ENCODE measurements at places on chromosomes 2 and 18.

GRCh38 chr2:211745295-211746097 is 793.1 kb downstream of the ERBB4 start:
- DNase-seq, result peak; percentile 56

GRCh38 chr2:168649105-168649504 is 153.3 kb upstream of the NOSTRIN start:
- DNase-seq, result no peak

DNA sequence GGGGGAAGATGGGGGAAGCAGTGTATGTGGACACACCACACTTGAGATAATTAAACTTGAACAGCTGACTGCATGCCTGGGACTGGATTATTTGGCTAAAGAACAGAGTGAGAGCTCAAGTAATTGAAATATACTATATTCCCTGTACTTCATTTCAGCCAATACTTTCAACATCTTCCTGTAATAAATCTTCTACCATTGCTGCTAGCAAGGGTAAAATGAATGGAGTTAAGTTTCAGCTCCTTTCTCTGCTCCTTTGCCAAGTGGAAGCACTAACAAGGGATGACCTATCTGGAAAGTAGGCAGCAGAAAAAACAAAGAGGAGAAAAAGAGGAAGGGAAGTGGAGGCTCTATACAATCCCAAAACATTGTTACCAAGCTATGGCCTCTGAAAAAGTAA is 50.9 kb downstream of the MMADHC start:
- no peak for DNase-seq

DNA sequence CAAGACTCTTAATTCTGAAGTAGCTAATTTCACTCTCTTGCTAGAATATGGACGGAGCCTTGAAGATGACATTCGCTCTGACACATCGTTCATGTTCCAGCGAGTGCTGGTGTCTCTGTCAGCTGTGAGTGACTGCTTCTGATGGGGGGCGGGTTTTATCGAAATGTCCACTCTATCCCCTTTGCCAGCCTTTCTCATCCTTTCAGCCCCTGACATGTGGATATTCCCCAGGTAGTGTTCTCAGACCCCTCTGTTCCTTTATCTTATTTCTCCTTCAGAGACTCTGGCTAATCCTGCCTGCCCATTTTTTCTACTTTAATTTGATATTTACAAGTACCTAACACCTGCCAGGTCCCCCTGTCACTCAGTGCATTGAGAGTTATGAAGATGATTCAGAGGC is 18.9 kb upstream of the GMCL1 start:
- DNase-seq, result no peak

DNA sequence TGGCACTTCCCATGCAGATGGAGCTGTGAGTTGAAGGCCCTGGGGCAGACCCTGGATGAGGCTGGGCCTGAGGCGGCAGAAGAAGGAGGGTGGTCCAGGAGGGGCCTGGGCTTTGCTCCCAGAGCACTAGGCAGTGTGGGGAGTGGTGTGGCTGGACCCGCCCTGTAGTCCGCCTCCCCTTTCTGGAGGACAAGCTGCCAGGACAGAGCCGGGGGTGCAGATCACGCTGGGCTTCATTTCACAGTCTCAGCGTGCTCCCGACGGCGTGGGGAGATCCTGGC is 49.8 kb downstream of the PTGR3 start:
- no peak for DNase-seq

DNA sequence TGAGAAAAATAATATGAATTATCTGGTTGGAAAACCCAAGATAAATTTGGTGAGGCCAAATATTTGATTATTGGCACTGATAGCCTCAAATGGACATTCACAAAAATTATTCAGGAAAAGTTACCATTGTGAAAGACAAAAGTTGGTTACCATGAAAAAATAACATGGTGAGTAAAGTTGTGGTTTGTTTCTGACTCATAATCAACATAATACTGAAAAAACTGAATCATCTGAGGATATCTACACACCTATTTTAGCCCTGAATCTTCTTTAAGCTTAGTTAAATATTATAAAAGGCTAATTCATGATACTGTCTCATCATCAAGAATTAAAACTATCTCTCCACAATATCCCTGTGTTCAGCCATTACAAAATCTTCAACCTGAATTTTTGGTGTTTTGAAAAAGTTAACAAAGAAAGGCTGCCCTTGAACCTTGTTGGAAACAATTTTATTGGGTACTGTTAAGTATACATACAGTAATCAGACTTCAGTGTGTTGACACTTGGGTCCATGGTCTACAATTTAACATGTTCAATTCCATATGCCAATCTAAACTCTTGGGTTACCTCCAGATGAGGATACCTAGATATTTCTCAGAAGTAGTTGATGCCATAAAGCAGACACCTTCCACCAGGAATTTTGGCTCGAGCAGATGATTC is 607.5 kb upstream of the SLC39A10 start:
- DNase-seq, result no peak

- DNase-seq, result peak; percentile 38
Measured at GRCh38 chr18:25067275-25068025, 284.5 kb downstream of the ZNF521 start.

GRCh38 chr2:88575630-88576029 is 51.6 kb downstream of the EIF2AK3 start:
- no peak for DNase-seq

DNA sequence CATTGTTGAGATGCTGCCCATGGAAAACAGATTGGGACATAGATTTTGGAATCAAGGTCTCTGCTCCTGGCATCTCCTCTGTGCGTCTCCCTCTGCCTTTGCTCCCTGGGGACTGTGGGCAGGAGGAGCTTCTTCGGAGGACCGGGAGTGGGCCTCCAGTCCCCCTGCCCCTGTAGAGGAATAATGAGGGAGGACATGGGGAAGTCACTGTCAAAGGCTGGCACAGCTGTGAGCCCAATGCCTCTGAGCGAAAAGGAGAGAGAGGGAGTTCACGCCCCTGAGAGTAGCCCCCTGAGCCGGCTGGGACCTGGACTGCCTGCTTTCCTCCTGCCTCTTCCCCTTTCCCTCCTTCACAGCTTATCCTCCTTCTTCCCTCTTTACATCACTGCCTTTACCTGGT is 195.0 kb downstream of the LOXHD1 start:
- no peak for DNase-seq

DNA sequence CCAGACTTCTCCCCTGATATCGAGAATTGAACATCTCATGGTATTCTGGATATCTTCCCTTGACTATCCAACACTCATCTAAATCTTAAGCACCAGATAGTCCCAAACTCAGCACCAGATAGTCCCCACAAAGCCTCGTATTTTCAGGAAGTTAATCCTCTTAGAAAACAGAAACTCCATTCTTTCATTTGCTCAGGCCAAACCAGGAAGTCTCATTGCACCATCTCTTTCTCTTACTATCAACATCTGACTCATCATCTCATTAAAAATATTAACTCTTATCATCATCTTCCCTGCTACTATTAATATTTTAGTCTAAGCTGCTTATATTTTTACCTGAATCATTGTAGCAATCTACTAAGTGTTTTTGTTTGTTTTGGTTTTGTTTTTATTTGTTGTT is 286.4 kb downstream of the GALNT13 start:
- no peak for DNase-seq

DNA sequence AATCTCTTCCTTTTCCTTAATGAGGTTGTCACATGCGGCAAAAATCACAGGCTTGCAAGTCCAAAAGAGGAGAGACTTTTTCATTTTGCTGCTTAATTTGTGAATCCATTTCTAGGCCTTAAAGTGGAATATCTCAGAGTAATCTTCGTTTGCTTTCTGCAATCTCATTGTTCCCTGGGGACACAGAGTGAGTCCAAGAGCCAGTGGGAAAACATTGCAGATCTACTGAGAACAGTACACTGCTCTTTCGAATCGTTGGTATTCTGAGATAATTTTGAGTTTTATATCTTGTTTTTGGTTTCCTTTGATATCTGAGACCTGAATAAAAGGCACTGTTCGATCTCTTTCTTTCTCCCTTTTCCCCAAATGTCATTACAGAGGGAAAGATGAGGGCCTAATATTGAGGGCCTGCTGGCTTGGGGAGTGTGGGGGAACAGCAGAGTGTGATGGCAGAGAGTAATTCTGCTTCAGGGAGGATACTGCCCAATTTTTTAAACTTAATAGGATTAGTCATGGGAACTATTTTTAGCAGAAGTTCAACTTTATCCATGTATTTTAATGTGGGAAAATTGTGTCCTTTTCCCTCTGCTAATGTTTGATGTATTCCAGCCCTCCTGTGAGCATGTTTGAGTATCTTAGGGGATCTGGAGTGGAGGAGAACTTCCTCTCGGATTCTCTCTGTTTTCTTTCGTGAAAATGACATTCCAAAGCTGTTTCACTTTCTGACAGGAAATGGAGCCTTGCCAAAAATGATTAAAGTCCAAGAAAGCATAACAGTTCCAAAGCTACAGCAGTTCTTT is 418.2 kb upstream of the ZEB2 start:
- DNase-seq, result peak; percentile 68

DNA sequence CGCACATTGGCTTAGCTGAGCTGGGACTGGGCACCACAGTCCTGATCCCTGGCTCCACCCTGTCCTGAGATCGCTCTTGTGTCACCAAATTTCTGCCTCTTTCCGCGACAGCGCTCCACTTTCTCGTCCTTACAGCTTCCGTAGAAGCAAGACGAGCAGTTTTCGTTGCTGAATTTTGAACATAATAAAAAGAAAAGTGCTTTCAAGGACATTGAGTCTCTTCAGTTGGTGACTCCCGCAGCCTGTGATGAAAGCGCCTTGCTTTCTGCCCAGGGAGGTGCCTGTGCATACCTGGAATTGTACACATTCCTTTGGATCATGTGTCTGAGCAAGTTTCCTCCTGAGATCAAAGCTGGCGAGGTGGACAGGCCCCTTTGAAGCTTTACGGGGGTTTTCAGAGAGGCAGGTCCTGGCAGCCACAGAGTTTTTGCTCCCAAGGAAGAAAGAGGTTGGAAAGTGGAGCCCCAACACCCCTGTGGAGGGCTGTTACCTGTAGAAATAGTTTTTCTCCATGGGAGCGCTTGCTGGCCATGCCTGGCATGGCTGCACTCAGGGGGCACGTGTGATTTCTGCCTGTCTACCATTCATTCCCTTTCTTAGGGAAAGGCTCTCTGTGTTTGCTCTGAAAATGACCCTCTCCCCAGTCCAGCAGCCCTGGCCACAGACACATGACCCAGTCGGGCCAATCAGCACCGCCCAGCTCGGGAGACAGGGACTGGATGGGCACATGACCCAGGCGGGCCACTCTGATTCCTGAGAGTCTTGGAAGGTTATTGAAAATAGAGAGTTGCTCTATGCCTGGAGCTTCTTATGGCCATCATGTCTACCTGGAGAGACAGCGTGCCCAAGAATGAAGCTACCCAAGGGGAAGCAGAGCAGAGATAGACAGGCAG is 115.6 kb upstream of the OTOS start:
- DNase-seq, result no peak

DNA sequence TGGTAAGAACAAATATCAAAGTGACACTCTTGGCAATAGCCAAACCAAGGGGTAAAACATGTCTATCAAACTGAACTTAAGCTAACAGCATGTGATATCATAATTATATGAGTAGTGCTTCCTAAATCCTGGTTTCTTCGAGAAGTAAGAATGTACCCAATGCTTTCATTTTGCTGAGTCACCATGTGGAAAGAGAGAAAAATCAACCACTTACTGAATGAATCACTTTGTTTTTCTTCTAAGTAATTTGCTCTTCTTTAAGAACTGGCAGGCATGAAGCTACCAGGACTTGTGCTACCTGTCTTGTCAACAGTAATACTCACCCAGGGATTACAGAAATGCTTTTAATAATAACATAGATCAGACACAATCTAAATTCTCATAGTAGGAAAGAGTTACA is 19.0 kb upstream of the DUSP19 start:
- DNase-seq, result peak; percentile 76

DNA sequence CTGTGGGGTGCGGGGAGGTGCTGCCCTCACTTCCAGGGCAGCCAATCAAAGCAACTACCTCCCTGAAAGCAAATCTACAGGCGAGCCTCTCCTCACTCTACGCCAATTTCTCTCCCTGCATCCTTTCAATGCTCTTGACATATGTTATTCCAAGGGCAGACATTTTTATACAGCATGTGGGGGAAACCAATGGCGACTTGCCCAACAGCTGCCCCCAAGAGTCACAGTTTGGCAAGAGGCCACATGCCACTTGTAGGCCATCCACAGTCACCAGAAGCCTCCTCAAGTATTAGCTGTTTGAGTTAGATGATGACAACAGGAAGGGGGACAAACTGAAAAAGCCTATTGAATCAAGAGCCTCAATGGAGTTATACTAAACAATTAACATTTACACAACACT is 114.6 kb downstream of the MYO5B start:
- no peak for DNase-seq

DNA sequence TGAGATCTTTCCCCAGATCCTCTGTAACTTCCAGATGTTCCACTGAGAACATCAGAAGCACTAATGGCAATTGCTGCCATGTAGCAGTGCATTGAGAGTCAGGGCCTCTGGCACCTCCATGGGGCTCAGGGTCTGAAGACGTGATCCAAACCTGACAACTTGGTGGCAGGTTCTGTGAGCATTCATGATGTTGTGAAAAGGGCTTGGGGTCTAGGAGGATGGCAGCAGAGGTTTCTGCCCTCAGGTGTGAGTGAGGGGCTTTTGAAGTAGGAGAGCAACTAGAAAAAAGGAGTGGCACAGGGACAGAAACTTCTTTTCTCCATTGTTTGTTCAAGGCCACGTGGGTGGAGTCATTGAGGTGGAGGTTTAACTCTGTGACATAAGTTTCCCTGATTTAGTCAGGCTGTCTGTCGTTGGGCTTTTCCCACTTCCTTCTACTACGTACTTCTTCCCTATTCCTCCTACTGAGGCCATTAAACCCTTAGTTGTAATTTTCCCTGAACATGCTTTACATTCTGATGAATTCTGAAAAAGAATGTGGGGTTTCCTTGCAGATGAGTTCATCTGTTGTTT is 13.1 kb downstream of the CFLAR start:
- DNase-seq, result no peak

DNA sequence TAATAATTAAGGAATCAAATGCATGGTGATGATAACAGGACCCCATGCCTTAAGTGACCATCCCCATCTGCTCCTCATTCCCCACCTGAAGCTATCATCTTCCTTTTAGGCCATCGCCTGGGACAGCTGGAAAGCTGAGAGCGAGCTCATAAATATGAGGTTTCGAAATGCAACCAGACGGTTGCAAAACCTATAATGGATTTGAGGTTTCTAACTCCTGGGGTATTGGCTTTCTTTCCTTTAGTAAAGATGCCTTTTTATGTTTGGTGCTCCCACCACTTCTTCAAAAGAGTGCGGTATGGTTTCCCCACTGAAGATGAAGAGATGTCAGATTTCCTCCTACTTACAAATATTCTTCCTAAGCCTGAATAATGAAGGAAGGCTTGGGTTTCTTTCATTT is 1589.5 kb upstream of the PIK3C3 start:
- DNase-seq, result no peak

Measured in fibroblast of gingiva (primary cell).